Nephron progenitor cell (in vitro differentiated cells): ENCODE measurements at places on chromosomes 16 and 17.

GRCh38 chr17:28230011-28230410, 89.0 kb upstream of the TMEM97 start:
- DNase-seq, result no peak

DNA sequence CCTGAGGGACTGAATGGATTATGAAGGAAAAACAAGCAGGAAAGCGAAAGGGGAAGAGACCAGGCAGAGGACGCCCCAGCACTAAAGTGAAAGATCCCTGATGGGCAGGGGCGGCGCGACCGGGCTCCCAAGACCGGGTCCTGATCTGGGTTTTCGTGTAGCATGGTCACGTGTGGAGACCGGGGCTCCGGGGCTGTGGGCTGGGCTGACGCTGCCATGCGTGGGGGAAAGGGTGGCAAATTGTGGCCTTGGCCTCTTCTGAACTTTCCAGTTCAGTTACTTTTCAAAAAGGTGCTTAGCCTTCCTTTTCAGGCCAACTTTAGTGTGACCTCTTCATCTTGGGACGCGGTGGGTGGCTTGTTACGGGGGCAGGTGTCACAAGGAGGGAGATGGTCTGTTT, 57.5 kb downstream of the METRNL start:
- DNase-seq, result no peak

GRCh38 chr17:48070195-48070594, 22.0 kb downstream of the NFE2L1 start:
- DNase-seq, result no peak

DNA sequence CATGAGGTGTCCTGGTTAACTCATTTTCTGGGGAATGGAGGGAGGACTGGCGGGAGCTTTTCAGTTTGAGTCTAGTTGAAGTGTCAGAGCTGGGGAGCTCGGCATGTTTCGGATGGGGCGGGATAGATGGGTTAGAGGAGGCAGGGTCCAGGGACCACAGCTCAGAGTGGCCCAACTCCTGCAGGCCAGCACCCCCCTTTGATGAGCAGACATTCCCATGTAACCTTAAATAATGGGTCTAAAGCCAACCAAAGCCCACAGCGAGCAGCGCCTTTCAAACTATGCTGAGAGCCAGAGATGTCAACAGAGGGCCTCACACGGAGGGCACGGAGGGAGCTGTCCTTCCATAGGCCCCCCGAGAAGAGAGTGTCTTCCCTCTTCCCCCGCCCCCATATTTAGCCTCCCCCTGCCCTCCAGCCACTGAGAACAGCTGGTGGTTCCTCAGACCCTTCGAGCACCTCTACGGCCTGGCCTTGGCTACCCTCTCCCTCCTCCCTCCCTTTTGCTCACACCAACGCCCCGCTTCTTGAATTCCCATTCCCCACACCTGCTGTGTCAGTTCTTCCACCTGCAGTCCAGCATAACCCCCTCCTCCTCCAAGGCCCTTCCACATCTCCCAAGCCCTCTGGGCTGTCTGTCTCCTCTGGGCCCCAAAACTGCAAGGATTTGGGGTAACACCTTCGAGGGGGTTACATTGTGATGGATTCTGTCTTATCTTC, 21.8 kb downstream of the RAB11FIP4 start:
- DNase-seq, result no peak

GRCh38 chr17:48195910-48196309, 88.3 kb downstream of the SNX11 start:
- no peak for DNase-seq

GRCh38 chr16:35823342-35823741, 2363.9 kb downstream of the TP53TG3F start:
- DNase-seq, result no peak

DNA sequence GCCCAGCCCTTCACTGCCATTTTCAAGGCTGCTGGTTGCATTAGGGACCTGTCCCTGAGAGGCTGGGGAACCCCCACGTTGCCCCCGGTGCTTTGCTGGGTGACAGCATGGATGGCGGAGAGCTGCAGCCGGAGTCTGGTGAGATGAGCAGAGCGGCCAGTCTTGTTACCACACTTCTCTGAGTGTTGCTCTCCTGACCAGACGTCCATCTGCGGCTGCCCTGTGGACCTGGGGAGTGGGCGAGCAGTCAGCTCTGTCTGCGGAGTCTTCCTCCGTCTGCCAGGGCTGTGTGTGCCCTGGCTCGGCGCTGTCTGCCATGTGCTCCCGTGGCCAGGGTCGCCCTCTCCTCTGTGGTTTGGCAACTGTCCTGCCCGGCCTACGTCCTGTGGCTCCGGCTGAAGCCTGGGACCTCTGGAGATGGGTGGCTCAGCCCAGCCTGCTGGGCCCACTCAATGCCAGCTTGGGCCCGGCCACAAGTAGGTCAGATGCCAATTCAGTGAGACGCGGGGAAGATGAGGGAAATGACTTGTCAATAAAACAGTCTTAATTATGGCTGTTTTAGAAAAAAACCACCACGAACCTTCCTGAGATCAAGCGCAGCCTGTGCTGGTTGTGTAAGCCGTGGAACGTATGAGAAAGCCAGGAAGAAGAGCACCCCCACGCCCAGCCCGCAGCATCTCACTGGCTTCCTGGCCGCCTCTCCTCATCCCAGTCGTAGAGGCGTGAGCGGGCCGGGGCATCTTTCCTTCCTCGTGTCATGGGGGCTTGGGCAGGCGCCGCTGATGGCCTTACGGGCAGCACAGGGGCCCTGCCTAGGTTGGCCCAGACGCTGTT, 7.9 kb downstream of the KCTD5 start:
- no peak for DNase-seq

GRCh38 chr16:81241706-81242105, 3.2 kb downstream of the BCO1 start:
- DNase-seq, result no peak

- DNase-seq, result no peak
Observed at GRCh38 chr17:50946223-50946890, 80.2 kb upstream of the TOB1 start.

GRCh38 chr17:28325211-28325610, 6.2 kb downstream of the TMEM97 start:
- DNase-seq, result no peak

- DNase-seq, result no peak
Observed at GRCh38 chr17:30969989-30970830, 629 bp upstream of the RNF135 start.

DNA sequence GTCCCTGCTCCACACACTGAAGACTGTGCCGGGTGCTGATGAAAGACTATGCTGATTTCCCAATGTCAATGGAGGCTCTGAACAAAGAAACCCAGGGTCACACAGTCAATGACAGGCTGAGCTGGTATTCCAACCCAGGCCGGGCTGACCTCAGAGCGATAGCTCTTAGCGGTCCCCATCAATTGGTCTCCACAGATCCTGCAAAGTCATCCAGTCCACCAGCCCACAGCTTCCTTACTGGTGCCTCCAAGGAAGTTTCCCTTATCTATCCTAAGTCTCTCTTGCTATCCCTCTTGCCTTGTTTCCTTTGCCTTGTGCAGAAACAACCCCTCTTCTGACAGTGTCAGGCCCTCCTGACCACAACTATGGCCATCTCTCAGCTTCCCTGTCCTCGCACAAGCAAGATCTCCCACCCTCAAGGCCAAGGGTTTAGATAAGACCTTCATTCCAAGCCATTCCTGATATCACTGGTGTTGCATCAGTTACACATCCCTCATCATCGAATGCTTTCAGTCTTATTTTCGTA, 52.7 kb upstream of the KSR1 start:
- no peak for DNase-seq

- DNase-seq, result no peak
Observed at GRCh38 chr17:43628089-43628650, 33.6 kb downstream of the MEOX1 start.

GRCh38 chr17:80838311-80839025, 153.2 kb upstream of the CHMP6 start:
- no peak for DNase-seq

DNA sequence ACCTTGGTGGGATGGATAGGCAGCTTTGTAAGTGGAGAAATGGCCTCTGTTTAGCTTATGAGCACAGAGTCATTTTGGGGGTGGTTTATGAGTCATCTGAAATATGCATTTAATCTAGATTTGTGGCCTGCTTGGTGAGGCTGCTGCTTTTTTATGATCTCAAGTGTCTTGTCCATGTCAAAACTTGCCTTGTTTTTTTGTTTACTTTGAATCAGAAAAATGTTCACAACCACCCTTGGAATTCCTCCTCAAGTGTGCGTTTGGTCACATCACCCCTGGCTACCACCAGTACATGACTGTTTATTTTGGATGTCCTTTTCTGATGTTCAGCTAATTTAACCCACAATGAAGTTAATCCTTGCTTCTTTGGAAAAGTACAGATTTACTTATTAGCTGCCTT, 64.6 kb downstream of the FTO start:
- no peak for DNase-seq

GRCh38 chr16:31063843-31064611, 10.0 kb downstream of the ZNF668 start:
- DNase-seq, result no peak

- DNase-seq, result no peak
Observed at GRCh38 chr17:75694536-75694935, 26.7 kb upstream of the ITGB4 start.

- no peak for DNase-seq
Observed at GRCh38 chr17:156094-156621, 18.8 kb downstream of the SCGB1C2 start.

DNA sequence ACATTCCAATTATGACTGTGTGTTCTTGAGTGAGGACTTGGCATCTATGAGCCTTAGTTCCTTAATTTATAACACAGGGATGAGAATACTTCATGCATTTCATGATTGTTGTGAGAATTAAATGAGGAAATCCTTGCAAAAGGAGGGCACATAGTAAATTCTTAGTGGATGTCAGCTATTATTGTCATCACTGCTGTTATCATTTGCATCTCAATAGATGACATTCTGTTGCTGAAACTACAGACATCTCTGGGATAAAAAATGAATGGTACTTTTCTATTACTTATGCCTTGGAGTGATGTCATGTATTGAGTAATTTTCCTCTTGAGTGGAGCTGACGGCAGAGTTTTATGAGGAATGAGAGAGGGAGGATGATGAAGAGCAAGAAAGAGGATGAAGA, 184.4 kb upstream of the CDH11 start:
- no peak for DNase-seq

GRCh38 chr16:57620335-57621231, 7.8 kb upstream of the ADGRG1 start:
- DNase-seq, result no peak

DNA sequence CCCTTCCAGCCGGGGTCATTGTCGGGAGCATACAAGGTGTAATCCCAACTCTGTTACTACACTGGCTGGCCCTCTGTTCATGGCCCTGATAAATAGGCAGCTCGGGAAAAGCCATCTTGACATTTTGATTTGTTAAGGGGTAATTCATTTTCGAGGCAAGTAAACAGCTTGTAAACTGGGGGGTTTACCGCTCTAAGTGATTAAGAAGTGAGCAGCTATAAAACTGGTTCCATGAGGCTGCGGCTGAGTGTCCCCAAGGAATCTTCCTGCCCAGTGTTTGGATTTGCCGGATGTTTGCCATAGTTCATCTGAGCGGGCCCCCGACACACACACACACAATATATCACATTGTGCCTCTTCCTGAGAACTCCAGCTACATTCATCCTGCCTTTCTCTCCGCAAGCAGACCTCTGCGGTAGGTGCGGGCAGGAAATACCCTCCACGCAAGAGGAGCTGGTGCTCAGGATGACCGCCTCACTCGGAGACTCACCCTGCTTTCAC, 92.2 kb downstream of the SOCS1 start:
- DNase-seq, result peak; percentile 67

DNA sequence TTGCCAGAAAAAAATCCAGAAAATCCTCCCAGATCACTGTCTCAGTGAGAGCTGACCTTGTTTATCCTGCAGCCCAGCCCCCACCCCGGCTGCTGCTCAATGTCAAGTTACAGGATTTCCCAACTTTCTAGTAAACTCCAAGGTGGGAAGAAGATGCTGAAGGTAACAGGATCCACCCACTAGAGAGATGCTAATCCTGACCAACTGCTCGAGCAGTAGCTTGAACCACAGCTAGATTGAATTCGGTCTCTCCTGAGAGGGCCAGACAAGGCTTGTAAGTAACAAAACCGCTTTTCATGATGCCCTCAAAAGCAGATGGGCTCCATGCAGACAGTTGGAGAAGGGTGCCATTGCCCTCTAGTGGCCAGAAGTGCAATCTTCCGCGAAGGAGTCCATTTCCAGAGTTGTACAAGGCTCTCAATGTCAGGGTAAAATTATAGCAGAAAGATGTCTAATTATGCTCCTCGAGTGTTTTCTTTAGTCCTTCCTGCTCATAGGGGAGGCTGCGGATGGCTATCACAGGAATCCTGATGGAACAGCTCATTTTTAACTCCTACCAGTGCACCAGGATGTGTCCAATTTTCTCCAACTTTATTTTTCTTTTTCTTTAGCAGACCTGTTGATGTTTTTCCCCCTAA, 3.9 kb downstream of the CDH11 start:
- DNase-seq, result peak; percentile 71

GRCh38 chr16:78605548-78606101, 506.2 kb downstream of the WWOX start:
- no peak for DNase-seq

DNA sequence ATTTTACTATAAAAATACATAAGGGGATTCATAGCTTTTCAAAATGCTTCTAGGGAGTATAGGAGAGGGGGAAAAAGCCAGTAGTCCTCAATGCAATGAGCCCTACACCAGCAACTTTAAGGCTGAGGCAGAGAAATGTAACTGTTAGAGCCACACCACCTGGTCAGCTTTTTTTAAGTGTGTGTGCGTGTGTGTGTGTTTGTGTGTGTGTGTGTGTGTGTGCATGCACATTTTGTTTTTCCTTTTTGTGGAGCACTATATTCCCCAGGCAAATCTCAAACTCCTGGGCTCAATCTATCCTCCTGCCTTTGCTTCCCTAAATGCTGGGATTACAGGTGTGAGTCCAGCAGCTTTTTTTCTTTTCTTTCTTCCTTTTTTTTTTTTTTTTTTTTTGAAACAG, 2.3 kb upstream of the MEIOC start:
- no peak for DNase-seq

DNA sequence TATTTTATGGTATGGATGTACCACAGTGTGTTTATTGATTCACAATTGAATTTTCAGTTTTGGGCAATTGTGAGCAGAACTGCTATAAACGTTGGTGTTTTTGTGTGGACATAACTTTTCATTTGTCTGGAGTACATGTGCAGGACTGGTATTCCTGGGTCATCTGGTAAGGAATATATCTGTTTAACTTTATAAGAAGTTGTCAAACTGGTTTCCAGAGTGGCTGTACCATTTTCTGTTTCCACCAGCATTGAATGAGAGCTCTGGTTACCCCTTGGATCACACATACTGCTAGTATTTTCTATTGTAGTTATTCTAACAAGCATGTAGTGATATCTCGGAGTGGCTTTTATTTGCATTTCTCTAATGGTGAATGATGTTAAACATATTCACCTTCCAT, 24.3 kb downstream of the TMEM238L start:
- no peak for DNase-seq

- DNase-seq, result no peak
Observed at GRCh38 chr17:44309472-44309871, 1.1 kb downstream of the RUNDC3A start.

DNA sequence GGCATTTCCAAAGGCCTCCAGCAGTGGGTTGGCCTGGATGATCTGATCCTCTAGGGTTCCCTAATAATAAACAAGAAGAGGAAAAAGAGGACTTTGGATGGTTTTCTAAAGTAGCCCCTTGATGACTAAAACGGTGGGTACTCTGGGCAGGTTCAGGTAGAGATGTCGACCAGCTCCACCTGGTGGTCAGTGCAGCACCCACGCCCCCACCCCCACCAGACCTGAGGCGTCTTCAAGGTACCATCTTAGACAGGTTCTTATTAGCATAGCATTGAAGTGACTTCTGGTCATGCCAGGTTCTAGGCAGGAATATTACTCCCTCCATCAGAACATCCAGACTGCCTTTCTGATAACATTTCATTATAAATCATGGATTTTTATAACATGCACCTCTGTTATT, 15.0 kb downstream of the MYH13 start:
- peak; percentile 19 for DNase-seq
